ENCODE measurements at places on chromosomes 12 and 14. TPM values are rescaled to one million over a fixed set of nuclear protein-coding genes. Genes with fewer than 3 reads are reported as not detected.

The PAPLN gene
- 182 TPM for total RNA-seq

- DNase-seq, result no peak
These were observed 4.9 kb downstream of the PCBP2 start for GRCh38 chr12:53456654-53457366.

- no peak for DNase-seq
These were observed 624.2 kb downstream of the DIO2 start for GRCh38 chr14:79586989-79587598.

The CYP46A1 gene
- 1.3 TPM for total RNA-seq

GRCh38 chr12:132351751-132352495 is 22.5 kb upstream of the GALNT9 start:
- DNase-seq, result no peak

The NANOG gene
- 0.20 TPM for total RNA-seq

- DNase-seq, result no peak
These were observed 37.6 kb downstream of the SPTB start for GRCh38 chr14:64841772-64842750.

All from tibial nerve (tissue), 4 donors.